ENCODE measurements at places on chromosomes 16 and 17.

GRCh38 chr16:73951481-73951880, 345.1 kb upstream of the PSMD7 start:
- DNase-seq = no peak

GRCh38 chr17:68511254-68511670, 968 bp upstream of the PRKAR1A start:
- no peak for DNase-seq

GRCh38 chr17:17682737-17683680, 1.8 kb downstream of the RAI1 start:
- DNase-seq = peak; percentile 49

DNA sequence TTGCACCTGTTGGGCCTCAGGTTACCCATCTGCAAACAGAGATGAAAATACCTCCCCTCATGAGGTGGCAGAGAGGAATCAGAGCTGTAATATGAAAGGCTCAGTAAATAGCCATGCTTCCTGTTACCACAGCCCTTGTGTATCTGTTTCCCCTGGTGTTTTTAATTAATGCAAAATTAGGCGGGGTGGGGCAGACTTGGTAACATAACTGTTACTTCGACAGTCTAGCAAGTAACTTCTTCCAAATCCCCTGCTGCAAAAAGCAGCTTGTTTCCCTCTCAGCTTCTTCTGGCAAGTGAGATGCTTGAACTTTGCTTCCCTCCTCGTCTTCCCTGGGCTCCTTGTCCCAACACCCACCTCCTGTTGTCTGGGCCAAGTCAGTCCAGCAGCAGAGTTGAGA, 381.5 kb downstream of the CPPED1 start:
- no peak for DNase-seq

DNA sequence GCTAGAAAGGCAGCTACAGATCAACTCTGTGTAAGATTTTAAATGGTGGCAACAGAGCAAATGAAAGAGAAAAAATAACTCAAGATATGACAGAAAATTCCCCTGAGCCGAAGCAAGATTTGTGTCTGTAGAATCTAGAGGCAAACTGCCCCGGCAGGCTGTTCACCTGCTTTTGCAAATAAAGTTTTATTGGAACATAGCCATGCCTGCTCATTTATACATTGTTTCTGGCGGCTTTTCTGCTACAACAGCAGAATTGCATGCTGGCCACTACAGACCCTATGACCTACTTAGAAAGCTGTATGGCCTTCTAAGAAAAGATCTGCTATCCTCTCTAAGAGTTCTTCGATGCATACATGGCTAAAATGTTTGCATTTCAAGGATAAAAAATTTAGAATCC, 119.5 kb downstream of the SALL1 start:
- DNase-seq = no peak

- DNase-seq = no peak
Measured at GRCh38 chr16:89534252-89534756, 26.1 kb downstream of the SPG7 start.

GRCh38 chr16:75471723-75472633, 7.5 kb upstream of the TMEM170A start:
- DNase-seq = peak; percentile 28

DNA sequence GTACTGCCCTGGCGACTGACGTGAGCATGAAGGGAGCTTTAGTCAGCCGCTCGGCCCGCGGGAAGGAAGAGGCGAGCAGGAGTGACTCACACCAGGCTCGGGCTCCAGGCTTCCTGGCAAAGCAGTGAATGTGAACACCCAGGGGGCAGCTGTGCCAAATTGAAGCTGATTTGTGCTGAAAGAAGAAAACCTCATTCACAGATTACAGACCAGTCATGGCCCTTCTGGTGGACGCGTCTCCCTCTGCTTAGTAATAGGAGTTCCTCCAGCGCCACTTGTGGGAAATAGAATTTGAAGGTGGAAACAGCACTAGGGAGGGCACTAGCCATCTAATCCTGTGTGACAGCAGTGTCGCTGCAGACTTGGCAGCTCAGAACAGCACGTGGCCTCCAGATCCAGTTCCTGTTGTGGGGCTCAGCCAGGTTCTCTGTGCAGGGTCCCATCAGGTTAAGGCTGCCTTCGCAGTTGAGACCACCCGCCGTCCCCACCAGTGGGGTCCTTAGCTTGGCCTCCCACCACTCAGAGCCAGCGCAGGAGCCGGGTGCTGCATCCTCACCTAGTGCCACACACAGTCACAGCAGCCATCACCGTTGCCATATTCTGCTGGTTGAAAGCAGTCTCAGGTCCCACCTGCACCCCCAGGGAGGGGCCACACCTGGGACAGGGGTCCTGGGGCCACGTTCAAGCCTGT, 164.5 kb upstream of the CHMP6 start:
- no peak for DNase-seq

- no peak for DNase-seq
Measured at GRCh38 chr17:18110636-18111145, 2.1 kb downstream of the MYO15A start.

GRCh38 chr16:3781421-3781820, 64.1 kb upstream of the TRAP1 start:
- DNase-seq = no peak

DNA sequence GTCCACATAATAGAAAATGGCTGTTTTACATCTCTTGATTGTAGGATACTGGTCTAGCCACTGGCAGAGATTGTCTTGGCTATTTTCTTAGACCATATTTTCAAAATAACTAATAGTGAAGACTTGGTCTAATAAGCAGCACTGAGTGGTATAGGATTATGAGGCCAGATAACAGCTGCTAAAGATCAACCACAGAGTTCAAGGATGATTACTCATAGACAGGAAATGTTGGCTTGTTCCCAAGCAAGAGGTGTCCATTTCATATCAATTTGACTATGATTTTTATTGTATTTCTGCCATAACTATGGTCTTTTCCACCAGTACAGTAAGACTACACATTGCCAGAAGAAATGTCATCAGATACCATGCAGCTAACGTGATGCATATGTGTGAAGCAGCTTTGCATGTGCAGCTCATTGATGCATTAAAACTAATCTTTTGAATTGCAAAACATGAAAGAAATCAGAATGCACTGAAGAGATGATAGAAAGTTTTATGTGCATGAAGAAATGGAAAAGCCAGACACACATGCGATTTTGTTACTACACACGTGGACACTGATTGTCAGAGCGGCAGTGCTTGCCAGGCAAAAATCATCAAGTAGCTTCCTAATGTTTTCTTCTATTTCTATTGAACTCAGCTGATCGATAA, 693.3 kb downstream of the CDH11 start:
- no peak for DNase-seq

GRCh38 chr17:66884931-66885330, 50.0 kb downstream of the CACNG5 start:
- no peak for DNase-seq

- no peak for DNase-seq
Measured at GRCh38 chr16:26041952-26042668, 350.4 kb downstream of the HS3ST4 start.

DNA sequence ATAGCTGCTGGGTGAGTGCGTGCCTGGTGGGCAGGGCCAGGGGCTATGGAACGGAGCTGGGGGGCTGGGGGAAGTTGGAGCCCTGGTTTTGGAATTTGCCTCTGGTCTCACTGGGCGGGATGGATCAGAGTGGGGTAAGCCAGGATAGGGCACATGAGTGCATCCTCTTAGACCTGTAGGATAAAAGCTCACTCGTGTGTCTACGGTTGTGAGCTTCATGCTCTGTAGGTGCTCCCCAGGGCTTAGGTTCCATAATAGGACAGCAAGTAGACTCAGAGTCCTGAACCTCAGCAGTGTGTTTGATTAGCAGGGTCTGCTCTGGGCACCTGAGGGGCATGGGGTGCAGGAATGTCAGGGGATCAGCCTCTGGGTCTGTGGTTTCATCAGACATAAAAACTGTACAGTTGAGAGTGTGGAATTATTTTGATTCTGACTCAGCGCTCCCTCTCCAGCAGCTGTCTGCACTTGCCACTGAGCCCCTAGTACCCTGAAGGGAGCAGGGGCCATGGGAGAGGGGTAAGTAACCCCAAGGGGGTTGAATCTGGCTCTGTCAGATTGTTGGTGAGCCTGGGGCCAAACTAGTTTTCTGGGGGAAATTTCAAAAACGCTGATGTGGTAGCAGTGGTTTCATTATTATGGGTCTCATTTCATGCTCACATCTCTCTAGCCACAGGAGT, 84.2 kb upstream of the LGALS9 start:
- no peak for DNase-seq

GRCh38 chr17:332558-333322, 19.9 kb downstream of the RPH3AL start:
- DNase-seq = no peak

GRCh38 chr16:49634235-49635008, 221.5 kb downstream of the ZNF423 start:
- no peak for DNase-seq

DNA sequence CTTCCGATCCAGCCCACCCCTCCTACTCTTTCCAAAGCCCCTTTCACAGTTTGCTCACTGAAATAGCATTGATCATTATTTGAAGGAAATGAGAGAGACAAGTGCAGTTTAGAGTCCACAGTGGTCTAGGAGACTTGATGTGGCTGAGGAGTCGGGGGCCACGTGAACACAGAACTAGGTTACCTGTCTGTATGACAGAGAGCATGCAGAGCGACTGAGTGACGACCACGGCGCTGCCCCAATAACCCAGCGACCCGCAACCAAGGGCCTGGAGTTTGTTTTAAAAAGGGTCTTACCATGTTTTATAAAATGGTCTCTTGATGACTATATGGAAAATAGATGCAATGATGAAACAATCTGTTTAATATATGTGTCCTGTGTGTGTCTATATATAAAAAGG, 39.5 kb downstream of the NDEL1 start:
- DNase-seq = no peak

DNA sequence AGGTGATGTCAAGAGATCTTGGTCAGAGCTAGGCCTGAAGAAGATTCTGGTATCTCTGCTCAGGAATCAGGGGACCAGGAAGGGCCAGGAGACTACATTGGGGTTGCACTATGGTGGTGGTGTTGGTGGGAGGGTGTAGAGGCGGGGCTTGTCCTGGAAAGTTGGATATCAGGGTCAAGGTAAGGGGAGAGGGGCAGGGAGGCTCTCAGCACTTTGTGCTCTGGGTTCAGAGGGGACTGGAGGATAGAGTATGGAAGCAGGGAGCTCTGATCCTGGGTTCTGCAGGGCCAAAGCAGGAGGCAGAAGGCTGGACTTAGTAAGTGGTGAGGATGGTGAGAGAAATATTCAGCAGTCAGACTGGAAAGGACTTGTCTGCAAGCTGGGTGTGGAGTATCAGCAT, 3.0 kb downstream of the NOL3 start:
- no peak for DNase-seq

GRCh38 chr17:60303406-60304099, 88.4 kb downstream of the USP32 start:
- DNase-seq = no peak

- no peak for DNase-seq
Measured at GRCh38 chr17:78753316-78754250, 28.5 kb downstream of the CYTH1 start.

DNA sequence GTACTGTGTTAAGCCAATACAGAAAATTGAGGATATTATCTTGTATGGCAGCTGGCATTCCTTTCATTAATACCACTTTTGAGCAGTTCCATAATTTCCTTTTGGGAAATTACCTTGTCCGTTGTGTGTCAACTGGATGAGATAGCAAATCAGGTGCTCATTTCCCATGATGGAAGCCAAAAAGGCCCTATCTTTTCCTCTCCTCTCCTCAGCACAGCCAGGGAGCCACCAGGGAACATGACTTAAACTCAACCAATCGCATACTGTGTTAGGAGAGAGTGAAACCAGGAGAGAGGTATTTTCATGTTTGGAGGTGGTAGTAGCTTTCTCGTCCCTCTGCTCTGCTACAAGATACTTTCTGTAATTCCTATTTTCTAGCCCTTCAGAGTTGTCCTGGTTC, 96.1 kb upstream of the TOX3 start:
- DNase-seq = no peak

- DNase-seq = no peak
Measured at GRCh38 chr17:55452139-55452790, 30.6 kb upstream of the MMD start.

GRCh38 chr17:67993998-67994361, 2.3 kb downstream of the C17orf58 start:
- peak; percentile 84 for DNase-seq

DNA sequence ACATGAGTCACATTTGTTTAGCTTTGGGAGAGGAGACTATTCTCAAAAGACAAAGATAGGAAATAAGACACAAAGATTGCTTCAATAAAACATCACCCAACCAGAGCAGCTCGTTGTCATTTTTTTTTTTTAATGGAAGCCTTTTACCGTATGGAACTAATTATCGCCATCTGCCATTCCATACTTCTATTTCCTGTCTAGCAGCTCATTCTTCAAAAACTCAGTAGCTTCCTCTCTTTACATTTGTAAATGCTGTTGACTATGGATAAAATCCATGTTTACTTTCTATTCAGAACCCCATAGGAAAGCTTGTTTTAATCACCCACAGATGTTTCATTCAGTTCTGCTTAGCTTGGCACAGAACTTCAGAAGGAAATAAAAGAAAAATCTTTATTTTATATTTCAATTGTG, 110.0 kb upstream of the PSMD7 start:
- DNase-seq = peak; percentile 19

DNA sequence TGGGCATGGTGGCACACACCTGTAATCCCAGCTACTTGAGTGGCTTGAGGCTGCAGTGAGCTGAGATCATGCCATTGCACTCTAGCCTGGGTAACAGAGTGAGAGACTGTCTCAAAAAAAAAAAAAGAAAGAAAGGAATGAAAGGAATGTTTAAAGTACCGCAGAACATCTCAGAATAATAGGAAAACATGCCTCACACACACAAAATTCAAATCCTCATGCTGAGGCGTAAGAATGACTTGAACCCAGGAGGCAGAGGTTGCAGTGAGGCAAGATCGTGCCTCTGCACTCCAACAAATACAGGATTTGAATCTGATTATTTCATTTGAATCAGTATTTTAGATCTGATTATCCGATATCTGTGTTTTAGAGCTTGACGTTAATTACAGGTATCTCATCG, 21.3 kb upstream of the GAA start:
- no peak for DNase-seq

DNA sequence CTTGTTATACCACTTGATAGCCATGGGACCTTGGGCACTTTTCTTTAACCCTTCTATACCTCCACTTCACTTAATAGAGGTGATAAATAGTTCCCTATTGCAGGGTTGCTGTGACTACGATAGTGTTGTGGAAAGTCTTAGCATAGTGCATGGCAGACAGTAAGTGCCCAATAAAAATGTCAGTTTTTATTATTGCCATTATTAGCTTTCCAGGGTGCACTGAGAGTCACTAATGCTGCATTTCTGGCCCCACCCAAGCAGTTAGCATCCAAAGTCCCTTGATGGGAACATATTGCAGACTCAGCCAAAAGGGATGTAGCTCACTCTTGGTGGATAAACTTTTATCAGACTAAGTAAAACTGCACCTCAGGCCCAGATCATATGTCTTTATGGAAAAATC, 41.5 kb upstream of the TEKT3 start:
- DNase-seq = no peak

- no peak for DNase-seq
Measured at GRCh38 chr16:4830408-4830807, 16.7 kb downstream of the GLYR1 start.
